ENCODE measurements at places on chromosomes 3 and 15.

GRCh38 chr15:52805351-52806283, 15.5 kb upstream of the ONECUT1 start:
- no peak for DNase-seq

GRCh38 chr3:152524198-152525140, 255.7 kb downstream of the MBNL1 start:
- DNase-seq = peak; percentile 13

- DNase-seq = no peak
These were observed 11.1 kb downstream of the GPR176 start for GRCh38 chr15:39909007-39909406.

GRCh38 chr15:76311100-76311953, at the start of gene ETFA:
TSS of gene ETFA (minus strand) at chr15:76311469. CDS start at chr15:76311388, 81 bp downstream.
- DNase-seq = peak; percentile 69

DNA sequence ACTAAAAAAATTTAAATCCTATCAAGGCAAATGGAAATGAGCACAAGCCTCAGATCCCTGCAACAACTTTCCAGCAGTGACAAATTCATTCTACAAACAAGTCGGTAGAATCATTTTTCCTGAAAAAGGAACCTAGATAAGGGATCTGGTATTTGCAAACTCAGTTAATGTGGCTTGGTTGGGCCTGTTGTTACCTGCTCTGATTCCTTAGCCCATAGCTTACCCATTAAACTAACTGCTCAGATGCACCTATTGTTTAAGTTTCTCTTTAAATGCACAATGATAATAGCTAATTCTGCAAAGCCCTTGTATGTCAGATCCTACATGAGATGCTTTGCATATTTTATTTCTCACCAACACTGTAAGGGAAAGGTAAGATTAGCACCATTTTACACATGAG, 377.4 kb upstream of the RGMA start:
- DNase-seq = no peak

GRCh38 chr3:172984914-172985313, 156.1 kb downstream of the SPATA16 start:
- no peak for DNase-seq

DNA sequence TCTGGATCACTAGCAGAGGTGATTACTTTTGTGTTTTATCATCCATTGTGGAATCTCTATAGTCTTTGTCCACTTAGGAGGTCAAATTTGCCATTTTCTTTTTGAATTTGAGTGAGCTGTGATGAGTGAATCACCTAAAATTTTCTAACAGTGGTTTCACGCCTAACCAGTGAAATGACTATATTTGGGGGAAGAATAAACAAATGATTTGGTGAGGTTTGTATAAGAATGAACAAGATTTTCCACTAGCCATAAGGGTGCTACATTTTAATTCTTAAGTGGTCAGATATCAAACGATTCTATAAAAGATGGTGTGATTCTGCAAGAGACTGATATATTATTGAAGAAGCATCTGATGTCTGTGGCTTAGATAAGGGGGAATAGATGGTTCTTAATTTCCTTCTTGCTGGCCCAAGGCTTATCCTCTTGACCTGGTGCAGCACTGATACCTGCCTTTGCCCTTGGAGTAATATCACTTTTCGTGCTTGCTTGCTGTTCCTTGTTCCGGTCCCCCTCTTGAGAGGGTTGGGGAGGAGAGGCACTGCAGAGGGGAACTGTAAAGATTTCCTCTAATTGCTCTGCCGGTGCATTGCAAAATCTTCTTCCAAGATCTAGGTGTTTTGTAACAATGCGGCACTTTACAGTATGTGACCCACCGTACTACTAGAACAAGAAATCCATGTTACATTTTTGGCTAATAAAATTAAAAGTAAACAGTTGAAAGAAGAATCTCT, 14.5 kb downstream of the C3orf20 start:
- no peak for DNase-seq

DNA sequence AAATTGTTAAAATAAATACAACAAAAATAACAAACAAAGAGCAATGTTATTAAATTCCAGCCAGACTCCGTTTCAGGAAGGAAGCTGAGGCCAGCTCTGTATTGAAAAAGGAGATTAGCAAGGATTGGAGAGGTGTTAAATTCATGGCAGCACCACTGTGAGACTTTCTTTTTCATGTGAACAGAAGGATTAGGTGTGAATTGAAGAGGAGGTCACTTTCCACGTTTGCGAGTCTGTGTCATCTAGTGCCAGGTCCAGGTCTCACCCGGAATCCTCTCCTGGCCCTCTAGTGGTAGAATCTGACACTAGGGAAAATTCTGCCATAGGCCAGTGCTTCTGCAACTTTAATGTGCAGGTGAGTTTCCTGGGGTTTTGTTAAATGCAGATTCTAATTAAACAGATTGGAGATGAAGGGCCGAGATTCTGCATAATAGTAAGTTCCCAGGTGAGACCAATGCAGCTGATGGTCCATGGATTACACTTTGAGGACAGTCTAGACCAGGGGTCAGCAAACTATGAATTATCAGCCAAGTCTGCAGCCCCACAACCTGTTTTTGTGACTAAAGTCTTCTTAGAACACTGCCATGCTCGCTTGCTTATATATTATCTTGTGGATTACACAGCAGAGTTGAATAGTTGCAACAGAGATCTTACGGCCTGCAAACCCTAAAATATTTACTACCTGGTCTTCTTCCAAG, 9.2 kb upstream of the SLC6A1 start:
- no peak for DNase-seq

- no peak for DNase-seq
These were observed 282.9 kb upstream of the COL8A1 start for GRCh38 chr3:99355465-99355864.

DNA sequence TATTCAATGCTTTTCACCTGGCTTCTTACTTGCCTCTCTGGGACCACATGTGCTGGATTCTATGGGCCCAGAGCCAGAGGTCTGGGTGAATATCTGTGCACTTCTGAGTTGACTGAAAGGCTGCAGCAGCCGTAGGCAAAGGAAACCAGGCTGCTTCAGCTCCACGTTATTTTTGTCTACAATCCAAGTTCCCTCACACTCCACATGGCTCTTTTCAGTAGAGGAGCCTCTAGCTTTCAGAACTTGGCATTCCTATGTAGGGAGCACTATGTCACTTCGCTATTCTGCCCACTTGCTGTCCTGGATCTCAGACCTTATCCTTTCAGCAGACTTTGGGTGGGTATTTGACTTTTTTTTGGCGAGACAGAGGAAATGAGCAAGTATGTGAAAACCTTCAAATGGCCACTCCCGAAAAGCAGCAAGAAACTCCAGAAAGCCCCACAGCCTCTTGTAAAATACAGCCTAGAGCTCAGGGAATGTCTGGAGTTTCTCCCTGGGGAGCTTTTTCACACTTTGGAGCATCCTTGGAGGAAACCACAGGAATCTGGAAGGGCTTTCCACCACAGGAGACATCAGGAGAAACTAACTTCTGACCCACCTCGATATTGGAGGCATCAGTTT, 80.9 kb downstream of the DUT start:
- DNase-seq = no peak

DNA sequence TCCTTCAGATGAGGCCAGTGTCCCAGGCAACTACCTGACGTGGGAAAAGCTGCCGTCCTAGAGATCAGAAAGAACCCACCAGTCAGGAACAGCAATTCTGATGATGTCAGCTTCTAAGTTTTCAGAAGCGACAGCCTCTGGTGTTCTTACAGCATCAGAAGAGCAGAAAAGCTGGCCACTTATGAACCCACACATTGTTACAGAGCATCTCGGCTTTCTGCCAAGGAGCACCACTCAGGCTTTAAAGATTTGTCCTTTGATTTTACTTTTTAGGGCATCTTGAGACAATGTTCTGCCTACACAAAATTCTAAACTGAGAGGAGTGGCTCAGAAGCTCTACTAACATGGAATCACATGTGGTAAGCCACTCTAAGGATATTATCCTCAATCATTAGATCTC, 49.7 kb upstream of the BOC start:
- DNase-seq = no peak

- no peak for DNase-seq
These were observed 3.0 kb downstream of the PLA1A start for GRCh38 chr3:119600732-119601131.

DNA sequence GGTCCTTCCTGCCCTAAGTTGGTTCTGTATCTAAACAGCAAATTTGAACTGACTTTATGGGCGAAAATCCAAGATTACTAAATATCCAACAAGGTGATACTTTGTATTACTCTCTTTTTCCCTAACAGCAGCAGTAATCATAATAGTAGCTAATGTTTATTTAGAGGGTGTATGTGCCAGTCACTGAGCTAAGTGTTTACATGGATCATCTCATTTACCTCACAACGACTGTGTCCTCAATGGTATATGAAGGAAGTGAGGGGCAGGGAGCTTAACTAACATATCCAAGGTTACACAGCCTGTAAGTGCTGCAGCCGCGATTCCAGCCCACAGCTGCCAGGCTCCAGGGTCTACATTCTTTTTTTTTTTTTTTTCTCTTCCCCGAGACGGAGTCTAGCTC, 10.3 kb upstream of the LRRC34 start:
- DNase-seq = no peak

- no peak for DNase-seq
These were observed 55.2 kb upstream of the GBE1 start for GRCh38 chr3:81816473-81817250.

GRCh38 chr3:141126661-141127343, 75.7 kb downstream of the SPSB4 start:
- no peak for DNase-seq

DNA sequence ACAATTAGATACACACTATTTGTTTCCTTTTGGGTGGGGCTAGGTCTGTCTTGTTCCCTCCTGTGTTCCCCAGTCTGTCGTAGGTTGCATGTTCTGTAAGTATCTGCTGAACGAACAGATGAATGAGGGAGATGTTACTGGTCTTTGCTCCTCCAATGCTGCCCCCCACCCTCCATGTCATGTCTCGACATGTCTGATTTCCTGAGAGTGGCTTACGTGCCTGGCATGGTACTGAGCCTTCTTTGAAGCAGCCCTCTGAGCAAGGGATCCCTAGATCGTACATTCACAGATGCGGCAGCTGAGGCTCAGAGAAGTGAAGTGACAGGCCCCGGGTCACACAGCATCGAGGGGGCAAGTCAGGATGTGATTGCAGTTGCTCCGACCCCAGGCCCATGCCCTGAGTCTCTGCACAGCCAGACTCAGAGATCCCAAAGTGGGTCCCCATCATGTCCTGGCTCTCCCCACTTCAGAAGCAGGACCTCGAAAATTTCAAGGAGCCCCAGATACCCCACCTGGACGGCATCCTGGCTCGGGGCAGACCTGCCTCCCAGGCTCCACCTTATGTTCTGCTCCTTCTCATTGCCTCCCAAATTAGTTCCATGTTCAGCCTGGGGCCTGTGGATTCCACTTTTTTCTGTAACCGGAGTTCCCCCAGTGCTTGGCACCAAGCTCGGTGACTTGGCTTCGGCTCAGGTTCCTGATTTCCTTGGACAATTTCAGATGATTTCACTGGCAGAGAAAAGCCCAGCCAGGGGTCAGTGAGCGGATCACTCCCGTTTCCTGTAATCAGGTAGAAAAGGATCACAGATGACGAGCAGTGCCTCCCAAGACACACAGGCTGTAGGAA, 24.7 kb downstream of the GOLGA6L2 start:
- DNase-seq = no peak

- no peak for DNase-seq
These were observed 54.0 kb upstream of the ARPP19 start for GRCh38 chr15:52622791-52623190.

- no peak for DNase-seq
These were observed 28.3 kb downstream of the EHHADH start for GRCh38 chr3:185225523-185225922.

DNA sequence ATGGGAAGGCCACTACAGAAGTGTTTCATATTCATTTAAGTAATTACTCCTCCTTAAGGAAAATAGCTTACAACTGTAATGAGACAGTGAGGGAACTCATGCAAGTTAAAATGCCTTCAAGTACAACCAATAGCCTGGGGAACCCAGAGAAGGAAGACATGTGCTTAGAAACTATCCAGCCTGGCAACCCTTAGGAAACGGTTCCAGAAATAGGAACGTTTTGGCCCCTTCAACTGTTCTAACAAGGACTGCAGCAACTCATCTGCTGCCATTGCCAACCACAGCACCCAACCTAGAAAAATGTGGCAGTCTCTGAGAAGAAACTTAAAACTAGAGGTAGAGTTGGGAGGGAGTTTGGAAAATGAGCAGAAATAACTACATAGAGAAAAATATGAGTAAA, 147.5 kb upstream of the STRIT1 start:
- no peak for DNase-seq
